H4 (cell line): ENCODE measurements at places on chromosomes 7 and 10. TPM values are rescaled to one million over a fixed set of nuclear protein-coding genes. Genes with fewer than 3 reads are reported as not detected.

- no peak for DNase-seq
Measured at GRCh38 chr10:100730725-100731406, 14.5 kb upstream of the PAX2 start.

GRCh38 chr7:15084368-15084767 is 181.8 kb upstream of the DGKB start:
- no peak for DNase-seq

DNA sequence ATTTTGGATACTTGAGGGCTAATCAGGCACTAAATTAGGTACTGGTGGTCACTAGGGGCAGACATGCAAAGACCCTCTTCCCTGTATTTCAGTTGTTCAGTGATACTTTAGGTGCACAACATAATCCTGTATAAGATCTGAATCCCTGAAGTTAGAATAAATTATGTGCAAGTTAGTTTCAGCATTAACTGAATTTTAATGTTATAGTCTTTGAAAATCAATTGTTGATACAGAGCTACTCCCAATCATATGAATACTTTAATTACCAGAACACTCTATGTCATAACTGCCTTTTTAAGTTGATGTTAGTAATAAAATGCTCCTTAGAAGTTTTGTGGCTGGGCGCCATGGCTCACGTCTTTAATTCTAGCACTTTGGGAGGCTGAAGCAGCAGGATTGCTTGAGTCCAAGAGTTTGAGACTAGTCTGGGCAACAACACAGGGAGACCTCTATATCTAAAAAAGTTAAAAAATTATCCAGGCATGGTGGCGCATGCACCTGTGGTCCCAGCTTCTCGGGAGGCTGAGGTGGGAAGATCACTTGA is 87.1 kb upstream of the SKAP2 start:
- no peak for DNase-seq

GRCh38 chr10:560314-560992 is 129.0 kb downstream of the DIP2C start:
- no peak for DNase-seq

DNA sequence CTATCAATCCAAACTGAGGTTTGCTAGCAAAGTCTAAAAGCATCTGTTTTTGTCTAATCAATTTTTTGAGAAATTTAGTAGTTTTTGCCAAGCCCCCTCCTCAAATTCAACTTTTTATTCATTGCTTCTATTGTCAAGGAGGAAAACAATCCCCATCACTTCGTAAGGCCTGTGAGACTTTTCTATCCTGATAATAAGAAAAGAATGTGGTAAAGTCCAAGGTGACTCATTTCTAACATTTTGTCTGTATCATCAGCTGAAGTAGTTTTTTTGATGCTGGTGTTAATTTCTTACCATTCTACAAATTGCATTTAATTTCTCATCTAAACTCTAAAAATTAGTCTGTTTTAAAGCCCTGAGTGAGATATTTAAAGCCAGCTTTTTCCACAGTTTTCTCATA is 11.7 kb downstream of the ANK3 start:
- DNase-seq: no peak

GRCh38 chr10:5559642-5560141 is 34.9 kb downstream of the CALML3 start:
- DNase-seq: no peak

GRCh38 chr7:123689250-123689649 is 33.6 kb downstream of the LMOD2 start:
- DNase-seq: no peak

GRCh38 chr7:141231018-141231792 is 157.3 kb downstream of the TMEM178B start:
- peak; percentile 42 for DNase-seq

DNA sequence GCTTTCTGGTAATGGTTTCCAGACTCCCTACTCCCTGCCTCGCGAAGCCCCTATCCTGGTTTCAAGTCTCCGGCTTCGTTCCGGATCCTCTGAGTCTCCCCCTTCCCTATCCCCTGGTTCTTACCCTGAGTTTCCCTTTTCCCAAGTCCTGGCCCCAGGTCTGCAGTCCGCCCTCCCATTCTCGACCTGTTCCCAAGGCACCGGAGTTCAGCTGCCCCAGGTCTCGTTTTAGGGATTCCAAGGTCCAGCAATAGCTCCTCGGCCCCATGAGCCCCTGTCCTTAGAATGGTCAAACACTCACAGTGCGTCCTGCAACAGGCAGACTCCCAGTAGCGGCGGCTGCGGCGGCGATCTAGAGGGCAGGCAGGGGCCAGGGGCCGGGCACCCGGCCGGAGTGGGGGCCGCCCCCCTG is 274 bp downstream of the PITX3 start:
- DNase-seq: no peak

The TMEM270 gene
- 0.21 TPM in 1 of 2 replicates, not detected in the other for total RNA-seq

The TSPAN12 gene
- total RNA-seq: 13.3 and 13.7 TPM in 2 replicates

The CRHR2 gene
- total RNA-seq: not detected in 2 replicates

The PRKAR2B gene
- total RNA-seq: 9.5 and 13.1 TPM in 2 replicates

The CEP55 gene
- total RNA-seq: 62.2 and 69.9 TPM in 2 replicates

The VCL gene
- 47.1 and 53.0 TPM in 2 replicates for total RNA-seq

The FAM180A gene
- total RNA-seq: 0.35 TPM in 1 of 2 replicates, not detected in the other
